NCI-H1417 (cell line): ENCODE measurements at places on chromosomes 12 and 14.
A peak's percentile ranks its signal among the peaks of the same experiment; 100 is the strongest.

DNA sequence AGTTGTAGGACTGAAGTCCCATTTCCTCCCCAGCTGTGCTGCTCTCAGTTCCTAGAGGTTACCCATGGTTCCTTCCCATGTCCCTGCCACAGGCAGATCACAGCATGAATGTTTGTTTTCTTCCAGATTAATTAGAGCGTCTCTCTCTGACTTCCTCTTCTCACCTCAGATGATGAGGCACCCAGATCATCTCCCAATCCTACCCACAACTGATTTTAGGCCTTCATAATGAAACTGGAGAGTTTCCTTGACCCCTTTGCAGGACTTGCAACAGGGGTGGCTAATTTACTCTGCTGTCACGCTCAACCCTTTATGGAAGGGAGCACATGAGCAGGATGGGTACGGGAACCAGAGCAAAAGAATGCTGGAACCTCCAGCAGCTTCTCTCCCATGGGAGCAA lies 32.1 kb upstream of the TXNRD1 start:
- no peak for DNase-seq

- DNase-seq, result no peak
Observed at GRCh38 chr12:41184864-41185263, 3.3 kb upstream of the PDZRN4 start.

GRCh38 chr12:52307836-52308805 lies 13.1 kb downstream of the KRT83 start:
- DNase-seq, result peak; percentile 90

GRCh38 chr12:132398386-132398991 lies 69.1 kb upstream of the GALNT9 start:
- no peak for DNase-seq

DNA sequence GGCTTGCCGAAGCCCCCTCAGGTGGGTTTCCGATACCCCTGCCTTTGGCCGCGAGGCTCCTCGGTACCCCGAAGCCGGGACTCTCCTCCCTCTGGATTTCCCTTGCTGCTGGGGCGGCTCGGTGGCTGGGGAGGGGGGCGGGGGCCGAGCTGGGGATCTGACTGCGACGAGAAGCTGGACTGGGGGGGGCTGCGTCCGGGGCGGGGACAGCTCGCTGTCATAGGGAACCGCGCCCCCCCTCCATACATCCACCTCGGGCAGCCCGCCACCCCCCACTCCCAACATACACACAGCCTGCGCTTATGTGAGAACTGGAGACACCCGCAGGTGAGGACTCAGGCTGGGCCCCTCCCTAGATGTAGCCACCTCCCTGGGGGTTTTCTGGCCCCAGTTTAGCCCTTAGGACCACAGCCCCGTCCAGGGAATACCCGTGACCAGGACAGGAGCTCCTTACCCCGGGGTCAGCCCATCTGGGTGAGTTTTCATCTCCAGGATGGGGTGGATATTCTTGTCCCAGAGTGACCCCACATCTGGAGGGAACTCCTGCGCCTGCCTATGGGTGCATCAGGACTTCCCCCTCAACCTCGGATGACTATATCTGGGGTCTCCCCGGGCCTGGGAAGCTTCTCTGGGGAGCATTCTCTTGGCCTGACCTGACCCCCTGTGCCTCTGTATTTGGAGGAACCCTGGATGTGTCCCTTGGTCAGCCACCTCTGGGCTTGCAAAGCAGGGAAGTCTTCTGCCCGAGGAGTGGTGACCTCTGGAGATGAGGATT lies 687 bp downstream of the ASIC1 start:
- DNase-seq, result no peak

DNA sequence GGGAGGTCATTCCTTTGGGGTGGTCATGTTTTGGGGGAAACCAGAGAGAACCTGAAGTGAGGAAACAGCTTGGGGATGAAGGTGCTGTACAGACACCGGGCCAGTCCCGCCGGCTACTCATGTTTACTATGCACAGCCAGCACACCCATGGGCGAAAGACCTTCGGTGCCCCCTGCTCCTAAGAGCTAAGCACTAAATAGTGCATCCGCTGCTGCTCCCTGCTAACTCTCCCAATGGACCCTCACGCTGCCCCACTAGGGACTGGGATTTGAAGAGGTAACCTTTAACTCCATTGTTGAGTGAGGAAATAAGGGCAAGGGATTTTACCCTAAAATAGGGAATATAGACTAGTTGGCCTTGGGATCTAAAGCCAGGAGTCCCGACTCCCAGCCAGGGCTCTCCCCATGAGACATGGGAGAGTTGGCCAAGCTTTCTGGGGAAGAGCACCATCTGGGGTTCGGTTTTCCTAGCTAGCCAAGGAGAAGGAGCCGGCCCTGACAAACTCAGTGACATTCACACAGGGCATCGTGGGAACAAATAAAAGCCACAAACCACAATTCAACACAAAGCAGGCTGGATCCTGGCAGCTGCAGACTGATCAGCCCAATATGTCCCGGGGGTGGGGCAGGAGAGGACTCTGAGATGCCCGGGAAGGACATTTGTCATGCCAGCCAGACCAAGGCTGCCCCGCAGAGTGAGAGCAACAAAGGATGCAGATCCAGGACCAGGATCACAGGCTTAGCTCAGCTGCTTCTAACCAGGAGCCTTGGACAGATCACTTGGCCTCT lies 91.7 kb downstream of the SINHCAF start:
- DNase-seq, result peak; percentile 92
